H1 (cell line): ENCODE measurements at places on chromosomes 3 and 15. TPM values are rescaled to one million over a fixed set of nuclear protein-coding genes. Genes with fewer than 3 reads are reported as not detected.

The GMNC gene
- 0.24 and 0.50 TPM in 2 replicates for total RNA-seq

The CNTN3 gene
- 0.13 and 0.17 TPM in 2 replicates for total RNA-seq

The SCN11A gene
- total RNA-seq = 0.10 and 0.11 TPM in 2 replicates

The ROPN1 gene
- total RNA-seq = 0.44 TPM in 1 of 2 replicates, not detected in the other

The WDR72 gene
- total RNA-seq = 1.9 and 2.1 TPM in 2 replicates

The UBA3 gene
- 76.0 and 97.8 TPM in 2 replicates for total RNA-seq

The AHSG gene
- total RNA-seq = 0.78 and 1.1 TPM in 2 replicates

The RASSF1 gene
- total RNA-seq = 10.3 and 11.2 TPM in 2 replicates

The ACTC1 gene
- total RNA-seq = 86.2 and 90.0 TPM in 2 replicates

The TEX55 gene
- total RNA-seq = not detected in 2 replicates

GRCh38 chr3:50633230-50633790, 16.4 kb downstream of the MAPKAPK3 start:
- DNase-seq = no peak

- no peak for DNase-seq
Measured at GRCh38 chr15:32730677-32731654, 13.2 kb downstream of the GREM1 start.

DNA sequence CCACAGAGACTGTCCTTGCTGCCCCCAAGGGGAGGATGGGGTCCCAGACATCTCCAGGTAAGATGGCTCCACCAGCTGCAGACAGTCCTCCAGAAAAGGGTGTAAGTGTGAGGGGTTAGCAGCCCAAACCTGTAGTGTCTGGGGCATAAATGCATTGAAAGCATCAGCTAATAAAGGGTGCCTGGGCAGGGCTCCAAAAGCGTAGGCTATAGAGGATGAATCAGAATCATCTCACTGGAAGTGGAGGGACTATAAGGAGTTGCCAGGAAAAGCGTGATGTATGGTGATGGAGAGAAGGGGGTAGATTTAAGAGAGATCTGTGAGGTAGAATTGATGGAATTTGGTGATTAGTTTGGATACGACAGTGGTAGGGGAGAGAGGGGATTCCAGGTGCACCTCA, 79.9 kb upstream of the ONECUT1 start:
- no peak for DNase-seq

GRCh38 chr15:59632714-59633113, 21.1 kb downstream of the GCNT3 start:
- peak; percentile 33 for DNase-seq

GRCh38 chr3:160876643-160877042, 120.6 kb downstream of the PPM1L start:
- no peak for DNase-seq

DNA sequence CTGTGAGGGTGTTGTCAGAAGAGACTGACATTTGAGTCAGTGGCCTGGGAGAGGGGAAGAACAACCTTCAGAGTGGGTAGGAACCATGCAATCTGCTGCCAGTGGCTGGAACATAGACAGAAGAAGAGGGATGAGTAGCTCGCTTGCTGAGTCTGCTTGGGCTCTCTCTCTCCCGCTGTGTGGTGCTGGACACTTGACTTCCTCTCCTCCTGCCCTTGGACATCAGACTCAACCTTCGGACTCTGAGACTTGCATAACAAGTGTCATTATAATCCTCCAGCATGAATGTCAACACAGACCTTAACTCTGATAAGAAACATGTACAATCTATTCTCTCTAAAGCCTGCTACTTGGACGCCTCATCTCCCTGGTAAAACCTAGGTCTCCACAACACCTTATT, 5.9 kb upstream of the NMD3 start:
- no peak for DNase-seq

GRCh38 chr3:155629056-155629455, 115.8 kb downstream of the PLCH1 start:
- DNase-seq = no peak

GRCh38 chr3:1907911-1908310, 190.8 kb upstream of the CNTN4 start:
- DNase-seq = no peak

GRCh38 chr3:166322391-166322790, 485.2 kb upstream of the BCHE start:
- no peak for DNase-seq

DNA sequence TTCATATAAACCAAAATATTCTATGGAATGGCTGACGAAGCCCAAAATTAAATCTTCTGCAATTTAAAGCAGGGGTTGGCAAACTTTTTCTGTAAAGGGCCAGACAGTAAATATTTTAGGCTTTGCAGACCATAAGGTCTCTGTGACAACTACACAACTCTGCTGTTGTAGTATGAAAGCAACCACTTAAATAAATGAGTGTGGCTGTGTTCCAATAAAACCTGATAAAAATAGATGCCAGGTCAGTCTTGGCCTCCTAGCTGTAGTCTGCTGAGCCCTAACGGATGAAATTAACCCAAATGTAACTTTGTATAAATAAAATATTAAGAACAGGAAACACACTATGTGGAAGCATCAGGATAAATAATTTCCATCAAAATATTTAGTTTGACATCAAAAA, 104.2 kb downstream of the FBXL22 start:
- no peak for DNase-seq

DNA sequence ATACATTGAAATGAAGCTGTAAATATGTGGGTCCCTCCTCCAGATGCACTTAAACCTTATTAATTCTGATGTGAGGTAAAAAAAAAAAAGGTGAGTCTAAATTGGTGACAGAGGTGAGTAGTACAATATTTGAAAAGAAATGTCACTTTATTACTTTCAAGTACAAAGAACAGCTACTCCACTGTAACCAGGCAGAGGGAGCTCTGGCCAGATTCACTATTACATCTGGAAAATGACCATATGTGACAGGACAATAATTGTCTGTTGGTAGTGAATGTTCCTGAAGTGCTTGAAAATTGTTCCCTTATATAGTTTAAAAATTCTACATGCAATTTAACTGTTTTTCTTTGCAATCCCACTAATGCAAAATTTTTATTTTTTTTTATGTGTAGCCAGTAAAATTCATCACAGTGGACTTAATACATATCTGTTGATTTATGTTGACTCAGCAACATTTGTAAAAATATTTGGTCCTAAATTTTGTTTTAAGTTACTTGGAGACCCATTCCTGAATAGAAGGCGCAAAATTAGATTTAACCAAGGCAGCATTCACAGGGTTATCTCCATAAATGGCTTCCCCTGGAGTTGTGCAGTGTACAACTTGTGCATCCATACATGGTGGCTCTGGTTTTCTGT, 231.9 kb upstream of the TBC1D5 start:
- DNase-seq = no peak

DNA sequence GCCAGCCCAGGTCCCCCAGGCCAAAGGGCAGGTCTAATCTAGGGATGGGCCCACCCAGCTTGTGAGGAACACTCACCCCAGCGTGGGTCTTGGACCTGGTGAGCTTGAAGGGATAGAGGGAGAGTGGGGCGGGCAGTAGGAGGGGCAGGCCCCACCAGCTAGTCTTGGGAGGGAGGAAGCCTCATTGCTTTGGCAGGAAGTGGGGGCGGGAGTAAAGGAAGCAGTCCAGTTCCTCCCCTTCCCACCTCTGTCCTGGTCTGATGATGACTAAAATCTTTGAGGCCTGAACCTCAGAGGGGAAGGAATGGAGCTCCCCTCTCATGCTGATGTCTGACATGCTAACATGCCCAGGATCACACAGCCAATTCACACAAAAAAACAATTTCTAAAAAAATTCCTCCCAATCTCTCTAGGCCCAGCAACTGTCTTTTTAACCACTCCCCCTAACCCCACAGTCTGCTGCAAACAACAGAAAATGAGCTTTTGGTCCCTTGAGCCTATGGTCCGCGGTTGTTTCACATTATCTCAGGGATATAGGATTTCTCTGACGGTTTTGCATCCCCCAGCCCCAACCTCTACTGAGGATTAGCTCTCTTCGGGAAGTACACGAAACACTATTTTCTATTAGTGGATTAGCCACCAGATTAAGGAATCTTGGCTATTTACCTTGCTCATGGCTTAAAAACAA, 30.7 kb upstream of the DUSP7 start:
- no peak for DNase-seq

DNA sequence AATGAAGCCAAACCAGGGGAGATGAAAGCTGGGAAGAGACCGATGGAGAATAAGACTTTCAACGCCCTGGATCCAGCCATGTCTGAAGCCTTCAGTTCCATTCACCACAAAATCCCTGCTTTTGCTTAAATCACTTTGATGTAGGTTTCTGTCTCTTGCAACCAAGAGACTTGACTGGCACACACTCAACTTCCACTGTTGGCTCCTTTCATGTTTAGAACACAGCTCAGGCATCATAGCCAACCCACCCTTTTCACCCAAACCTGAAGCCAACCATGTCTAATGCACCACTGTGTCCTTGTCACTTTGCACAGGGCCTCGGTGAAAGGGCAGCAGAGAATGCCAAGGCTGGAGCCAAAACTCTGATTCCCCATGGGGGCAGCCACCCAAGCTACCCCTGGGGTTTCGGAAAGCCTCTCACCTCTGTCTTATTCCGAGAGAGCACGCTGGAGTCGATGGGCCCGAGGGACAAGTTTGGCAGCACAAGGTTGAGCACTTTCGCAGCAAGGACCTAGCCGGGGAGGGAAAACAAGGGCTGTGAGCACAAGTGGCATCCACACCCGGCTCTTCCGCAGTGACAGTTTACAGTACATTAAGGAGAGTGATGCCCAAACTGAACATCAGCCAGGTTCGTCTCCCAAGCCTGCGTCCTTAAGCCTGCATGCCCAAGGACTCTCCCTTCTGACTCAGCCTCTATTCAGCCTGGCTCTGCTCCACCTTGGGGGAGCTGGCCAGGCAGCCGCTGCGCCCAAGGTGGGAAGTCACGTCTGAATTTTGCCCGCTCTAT, 37.6 kb downstream of the ABTB1 start:
- no peak for DNase-seq

GRCh38 chr3:52451237-52452083, 2.4 kb downstream of the TNNC1 start:
- DNase-seq = no peak

- DNase-seq = no peak
Measured at GRCh38 chr3:105385179-105385578, 18.5 kb downstream of the ALCAM start.

DNA sequence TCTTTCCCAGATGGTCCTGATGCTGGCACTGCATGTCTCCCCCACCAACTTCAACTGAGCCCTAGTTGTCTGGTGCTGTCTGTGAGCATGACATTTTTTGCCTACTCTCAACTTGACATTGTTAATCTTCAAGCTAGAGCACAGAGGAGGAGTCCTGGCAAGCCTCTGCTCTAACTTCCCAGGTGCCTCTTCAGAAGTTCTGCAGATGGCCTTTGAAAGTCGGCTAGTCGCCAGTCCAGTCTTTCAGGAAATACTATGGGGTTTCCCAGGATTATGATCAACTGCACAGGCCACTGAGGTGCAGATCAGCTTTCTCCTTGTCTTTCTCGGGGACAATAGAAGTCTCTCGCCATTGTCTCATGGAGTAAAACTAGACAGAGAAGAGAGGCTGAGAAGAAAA, 86.7 kb downstream of the ST8SIA2 start:
- no peak for DNase-seq

- peak; percentile 92 for DNase-seq
Measured at GRCh38 chr3:147418808-147419701, 9.9 kb downstream of the ZIC1 start.

GRCh38 chr3:160314995-160315394, 84.0 kb downstream of the IFT80 start:
- no peak for DNase-seq

- DNase-seq = no peak
Measured at GRCh38 chr3:150170852-150171520, 200.3 kb upstream of the PFN2 start.

GRCh38 chr3:40103829-40104228, 205.7 kb upstream of the EIF1B start:
- no peak for DNase-seq

- no peak for DNase-seq
Measured at GRCh38 chr3:127961124-127961523, 46.1 kb downstream of the KBTBD12 start.

- no peak for DNase-seq
Measured at GRCh38 chr3:25697553-25697952, 32.8 kb upstream of the TOP2B start.

GRCh38 chr3:81443958-81444357, 317.5 kb downstream of the GBE1 start:
- DNase-seq = no peak

DNA sequence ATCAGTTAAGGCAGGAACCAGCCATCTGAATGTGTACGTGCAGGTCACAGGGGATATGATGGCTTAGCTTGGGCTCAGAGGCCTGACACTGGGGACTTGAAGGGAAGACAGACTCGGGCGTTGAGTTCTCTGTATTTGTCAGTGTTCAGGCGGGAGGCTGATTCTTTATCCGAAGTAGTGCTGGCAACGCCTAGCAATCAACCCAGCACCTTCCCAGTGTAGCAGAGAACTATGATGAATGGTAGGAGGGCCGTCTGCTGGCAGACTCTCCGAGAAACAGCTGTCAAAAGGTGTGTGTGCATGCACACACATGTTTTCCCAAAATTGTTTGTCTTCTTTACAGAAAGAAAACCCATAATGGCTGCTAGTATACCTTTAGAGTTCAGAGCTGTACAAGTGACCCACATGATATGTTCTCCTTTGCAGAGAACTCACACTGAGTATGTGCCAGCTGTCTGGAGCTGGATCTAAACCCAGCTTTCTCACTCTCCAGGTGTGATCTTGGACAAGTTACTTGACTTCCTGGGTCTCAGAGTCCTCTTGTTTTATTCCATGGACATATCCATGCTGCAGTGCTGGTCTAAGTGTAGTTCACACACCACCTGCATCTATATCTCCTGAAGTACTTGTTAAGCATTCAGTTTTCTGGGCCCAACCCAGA, 74.5 kb upstream of the LARS2 start:
- DNase-seq = no peak

GRCh38 chr3:34067536-34068051, 269.2 kb downstream of the PDCD6IP start:
- DNase-seq = no peak

DNA sequence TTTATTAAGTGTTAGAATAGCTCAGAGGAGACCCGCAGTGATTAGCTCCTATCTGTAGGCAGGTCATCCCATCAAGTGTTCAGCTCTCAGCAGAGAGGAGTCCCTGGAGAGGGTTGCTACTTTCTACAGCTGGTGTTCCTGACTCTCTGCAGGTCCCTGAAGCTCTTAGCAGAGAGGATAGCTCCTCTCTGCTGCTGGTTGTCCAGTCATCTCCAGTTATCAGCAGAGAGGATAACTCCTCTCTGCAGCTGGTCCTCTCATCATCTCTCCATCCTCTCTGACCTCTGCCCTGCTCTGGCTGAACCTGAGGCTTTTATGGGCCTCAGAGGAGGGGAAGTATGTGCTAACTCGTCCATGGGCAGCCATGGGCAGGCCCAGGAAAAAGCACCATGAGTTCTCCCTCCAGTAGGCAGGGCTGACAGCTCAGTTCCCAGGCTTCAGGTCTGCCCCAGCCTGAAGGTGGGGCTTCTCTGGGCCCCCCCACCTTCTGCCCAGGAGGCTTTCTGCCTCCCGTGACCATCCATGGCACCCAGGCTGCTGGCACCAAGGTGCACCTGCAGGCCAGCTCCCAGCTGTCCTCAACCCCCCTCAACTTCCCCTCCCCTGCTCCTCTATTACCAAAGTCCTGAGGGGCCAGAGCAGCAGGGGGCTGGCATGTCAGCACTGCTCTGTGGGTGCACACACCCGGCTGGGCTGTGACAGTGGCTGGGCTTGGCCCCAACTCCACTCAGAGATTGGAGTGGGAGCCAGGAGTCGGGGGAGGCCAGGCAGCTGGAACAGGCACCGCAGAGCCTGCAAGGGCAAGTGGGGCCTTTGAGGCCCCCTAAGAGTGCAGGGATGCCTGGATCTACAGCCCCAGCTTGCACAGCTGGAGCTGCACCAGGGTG, 98.9 kb upstream of the FRMD4B start:
- DNase-seq = no peak
